ENCODE measurements at places on chromosomes 1 and 21.

DNA sequence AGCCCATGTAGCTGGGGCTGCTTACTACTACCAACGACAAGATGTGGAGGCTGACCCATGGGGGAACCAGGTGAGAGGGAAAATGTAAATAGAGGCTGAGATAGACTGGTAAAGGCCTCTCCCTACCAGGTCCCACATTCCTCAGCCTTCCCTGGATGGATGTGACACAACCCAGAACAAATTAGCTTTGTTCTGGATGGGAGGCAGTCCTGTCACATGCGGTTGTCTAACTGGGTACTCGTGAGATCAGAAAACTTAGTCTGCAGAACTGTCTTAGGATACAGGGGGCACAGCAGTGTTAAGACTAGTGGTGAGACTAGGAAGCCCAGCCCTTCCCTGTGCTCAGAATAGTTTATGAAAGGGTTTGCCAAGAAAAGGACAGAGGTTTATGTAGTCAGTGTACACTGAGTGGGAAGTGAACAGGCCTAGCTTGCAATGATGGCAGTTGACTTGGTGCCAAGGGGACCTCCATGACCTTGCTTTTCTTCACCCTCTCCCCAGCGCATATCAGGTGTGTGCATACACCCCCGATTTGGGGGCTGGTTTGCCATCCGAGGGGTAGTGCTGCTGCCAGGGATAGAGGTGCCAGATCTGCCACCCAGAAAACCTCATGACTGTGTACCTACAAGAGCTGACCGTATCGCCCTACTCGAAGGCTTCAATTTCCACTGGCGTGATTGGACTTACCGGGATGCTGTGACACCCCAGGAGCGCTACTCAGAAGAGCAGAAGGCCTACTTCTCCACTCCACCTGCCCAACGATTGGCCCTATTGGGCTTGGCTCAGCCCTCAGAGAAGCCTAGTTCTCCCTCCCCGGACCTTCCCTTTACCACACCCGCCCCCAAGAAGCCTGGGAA is 8.4 kb downstream of the MMACHC start:
- no peak for DNase-seq

DNA sequence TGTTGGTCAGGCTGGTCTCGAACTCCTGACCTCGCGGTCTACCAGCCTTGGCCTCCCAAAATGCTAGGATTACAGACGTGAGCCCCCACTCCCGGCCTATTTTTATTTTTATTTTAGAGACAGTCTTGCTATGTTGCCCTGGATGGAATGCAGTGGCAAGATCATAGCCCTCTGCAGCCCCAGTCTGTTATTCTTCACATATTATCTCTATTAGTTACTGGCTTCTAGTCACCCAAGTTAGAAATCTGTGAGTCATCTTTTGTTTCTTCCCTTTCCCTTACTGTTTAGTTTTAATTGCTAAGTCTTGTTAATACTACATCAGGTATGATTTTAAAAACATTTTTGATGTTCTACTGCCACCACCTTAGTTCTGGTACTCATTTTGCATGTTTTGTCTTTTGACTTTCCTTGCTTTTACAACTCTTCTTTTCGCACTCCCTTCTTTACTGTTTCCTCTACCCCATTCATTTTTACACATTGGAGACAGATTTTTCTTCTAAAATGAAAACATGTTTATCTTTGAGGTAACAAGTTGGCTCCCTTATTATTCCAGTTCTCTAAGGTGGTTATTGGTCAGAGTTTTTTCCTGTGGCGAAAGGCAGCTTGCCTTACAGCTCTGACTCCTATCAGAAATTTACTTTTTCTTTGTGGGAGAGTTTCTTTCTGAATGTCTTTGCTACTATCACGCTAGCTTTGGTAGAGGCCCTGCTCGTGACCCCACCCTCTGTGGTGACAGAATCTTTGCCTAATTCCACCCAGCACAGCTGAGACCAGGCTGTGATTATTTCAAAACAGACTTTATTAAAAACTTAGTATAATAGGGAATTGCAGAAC is 19.5 kb downstream of the ZMYM4 start:
- no peak for DNase-seq

GRCh38 chr21:42649122-42650032 is 4.0 kb upstream of the PDE9A start:
- DNase-seq, result no peak

- DNase-seq, result no peak
These were observed 35.7 kb downstream of the NEK2 start for GRCh38 chr1:211639475-211640300.

DNA sequence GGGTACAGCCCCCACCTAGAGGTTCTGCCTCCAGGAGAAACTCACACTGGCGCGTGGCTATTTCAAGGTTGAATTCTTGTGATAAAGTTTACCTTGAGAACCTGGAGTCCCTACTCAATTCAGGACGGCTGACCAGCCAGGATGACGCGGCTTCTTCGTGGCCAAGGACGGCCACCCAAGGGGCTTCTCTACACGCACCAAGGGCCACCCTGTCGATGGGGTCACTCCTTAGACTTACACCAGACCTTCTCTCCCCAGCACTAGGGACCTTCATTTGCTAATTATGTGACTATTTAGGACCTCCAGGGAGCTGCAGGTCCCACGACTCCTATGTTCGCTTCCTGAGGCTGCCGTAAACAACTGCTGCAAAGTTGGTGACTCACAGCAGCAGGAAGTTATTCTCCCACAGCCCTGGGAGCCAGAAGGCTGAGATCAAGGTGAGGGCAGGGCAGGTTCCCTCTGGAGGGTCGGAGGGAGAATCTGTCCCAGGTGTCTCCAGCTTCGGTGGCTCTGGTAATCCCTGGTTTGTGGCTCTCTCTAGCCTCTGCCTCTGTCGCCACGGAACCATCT is 135.9 kb downstream of the NPHP4 start:
- DNase-seq, result no peak

DNA sequence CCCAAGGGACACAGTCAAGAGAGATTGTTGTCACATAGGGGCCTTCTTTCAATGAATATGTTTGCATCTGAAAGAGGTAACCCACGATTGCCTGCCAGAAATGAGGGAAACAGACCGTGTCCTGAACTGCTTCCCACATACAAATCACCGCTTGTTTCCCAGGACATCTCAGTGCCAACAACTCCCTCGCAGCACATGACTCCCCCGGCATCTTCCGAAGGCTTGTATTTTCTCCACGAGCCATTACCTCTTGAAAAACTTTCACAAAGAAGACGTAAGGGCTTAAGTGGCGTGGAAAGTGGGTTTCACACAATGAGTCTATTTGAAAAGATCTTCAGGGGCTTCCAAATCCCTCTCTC is 31.6 kb upstream of the PDE9A start:
- no peak for DNase-seq

DNA sequence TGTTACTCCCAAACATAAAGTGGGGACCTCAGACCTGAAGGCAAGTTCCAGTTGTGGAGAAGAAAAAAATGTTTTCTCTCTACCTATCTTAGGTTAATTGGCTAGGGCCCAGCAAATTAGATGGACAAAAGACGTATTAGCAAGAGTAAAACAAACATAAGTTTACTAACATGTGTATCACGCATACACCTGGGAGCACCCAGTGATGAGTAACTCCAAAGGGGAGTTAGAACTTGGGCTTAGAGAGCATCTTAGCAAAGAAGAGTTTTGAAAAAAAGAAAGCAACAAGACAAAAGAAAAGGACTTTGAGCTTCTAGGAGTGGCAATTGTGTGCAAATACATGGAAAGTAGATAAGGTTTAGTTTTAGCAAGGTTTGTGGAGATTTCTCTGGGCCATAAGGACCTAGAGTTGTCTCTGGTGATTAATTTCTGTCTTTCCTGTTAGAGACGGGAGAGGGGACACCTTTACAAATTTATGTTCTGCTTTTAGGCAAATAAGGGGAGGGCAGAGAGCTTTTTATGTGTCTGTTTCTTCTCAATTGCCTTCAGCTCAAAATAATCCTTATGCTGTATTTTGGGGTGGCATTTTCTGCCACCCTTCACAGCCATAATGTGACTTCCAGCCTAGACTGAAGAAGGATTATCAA is 76.7 kb upstream of the PTGFRN start:
- DNase-seq, result no peak

- DNase-seq, result no peak
These were observed 7.3 kb upstream of the SERINC2 start for GRCh38 chr1:31405578-31406245.

- DNase-seq, result no peak
These were observed 168.9 kb upstream of the HOOK1 start for GRCh38 chr1:59645893-59646292.

GRCh38 chr1:64856553-64856952 is 109.8 kb downstream of the JAK1 start:
- no peak for DNase-seq

GRCh38 chr1:43147625-43148327 is 24.3 kb downstream of the EBNA1BP2 start:
- peak; percentile 96 for DNase-seq

DNA sequence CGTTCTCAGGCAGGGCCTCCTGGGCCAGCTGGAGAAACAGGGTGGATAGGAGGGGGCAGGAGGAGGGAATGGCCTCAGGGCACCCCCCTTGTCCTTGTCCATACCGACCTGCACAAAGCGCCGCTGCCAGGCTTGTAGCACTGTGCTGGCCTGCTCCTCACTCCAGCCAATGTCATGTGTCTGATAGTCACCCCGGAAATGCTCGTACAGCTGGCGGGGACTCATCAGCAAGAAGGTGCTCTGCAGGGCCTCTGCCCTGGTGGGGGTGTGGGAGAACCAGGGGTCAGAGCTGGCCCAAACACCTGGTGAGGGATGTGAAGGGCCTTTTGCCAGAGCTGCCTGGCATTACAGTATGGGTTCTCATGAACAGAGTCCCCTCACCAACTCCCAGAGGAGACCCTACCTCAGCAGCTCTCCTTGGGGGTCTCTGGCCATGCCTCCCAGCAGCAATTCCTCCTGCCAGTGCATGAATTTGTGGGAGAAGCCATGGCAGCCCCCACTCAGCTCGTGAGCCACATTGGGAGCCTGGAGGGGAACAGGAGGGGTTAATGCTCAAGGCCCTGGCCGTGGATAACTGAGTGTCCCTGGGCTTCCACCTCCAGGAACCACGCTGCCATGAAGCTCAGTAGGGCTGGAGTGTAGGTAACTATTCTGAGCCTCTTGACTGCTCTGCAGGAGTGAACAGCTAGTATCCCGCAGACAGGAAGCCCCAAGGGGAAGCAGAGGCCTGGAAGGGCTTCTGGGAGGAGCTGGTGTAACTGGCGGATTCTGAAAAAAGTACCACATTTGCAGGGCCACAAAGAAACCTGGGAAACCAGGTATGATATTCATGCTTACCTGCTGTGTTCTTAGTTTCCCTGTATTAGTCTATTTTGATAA is 13.3 kb downstream of the PTCH2 start:
- DNase-seq, result no peak

DNA sequence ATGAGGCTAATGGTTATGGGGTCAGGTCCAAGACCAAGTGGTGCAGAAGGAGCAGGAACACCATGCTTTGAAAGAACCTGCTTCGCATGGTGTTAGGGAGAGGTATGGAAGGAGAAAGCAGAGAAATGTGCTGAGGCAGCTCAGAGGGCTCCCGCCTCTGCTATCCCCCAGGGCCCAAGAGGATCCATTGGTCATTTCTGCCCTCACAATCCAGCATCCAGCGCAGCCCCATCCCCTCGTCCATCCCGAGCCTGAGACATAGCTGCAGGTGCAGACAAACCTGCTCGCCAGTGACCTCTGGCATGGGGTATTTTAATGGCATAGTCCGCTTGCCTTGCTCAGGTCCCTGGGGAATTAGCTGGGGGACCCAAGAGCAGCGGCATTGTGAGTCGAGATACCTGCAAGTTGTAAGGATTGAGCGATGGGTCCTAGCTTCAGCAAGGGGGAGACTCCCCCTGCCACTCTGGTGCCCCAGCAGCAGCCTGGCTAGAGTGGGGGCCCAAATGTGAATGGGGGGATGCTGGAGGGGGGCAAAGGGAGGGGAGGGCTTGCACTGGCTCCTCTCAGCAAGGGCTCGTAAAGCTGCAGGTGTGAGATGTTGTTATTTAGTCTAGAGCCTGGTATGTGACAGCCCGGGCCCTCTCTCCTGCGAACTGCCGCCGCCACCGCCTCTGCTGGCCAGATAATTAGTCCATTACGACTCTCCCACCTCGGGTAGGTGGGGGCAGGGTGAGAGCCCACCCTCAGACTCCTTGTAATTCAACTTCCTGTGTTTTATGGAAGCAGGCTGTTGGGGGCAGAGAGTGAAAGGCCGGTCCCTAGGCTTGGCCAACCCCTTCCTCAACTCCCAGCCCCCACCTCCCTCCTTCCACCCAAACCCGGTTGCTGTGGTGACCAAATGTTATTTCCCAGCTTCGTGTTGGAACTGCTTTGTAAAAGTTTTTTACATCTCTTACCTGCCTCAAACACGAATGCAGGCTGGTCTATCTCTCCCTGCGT is 118.8 kb downstream of the RNF220 start:
- no peak for DNase-seq

GRCh38 chr1:43293896-43294760 is 6.7 kb upstream of the TIE1 start:
- no peak for DNase-seq

- no peak for DNase-seq
These were observed 45.9 kb downstream of the PLXNA2 start for GRCh38 chr1:208198236-208198635.

DNA sequence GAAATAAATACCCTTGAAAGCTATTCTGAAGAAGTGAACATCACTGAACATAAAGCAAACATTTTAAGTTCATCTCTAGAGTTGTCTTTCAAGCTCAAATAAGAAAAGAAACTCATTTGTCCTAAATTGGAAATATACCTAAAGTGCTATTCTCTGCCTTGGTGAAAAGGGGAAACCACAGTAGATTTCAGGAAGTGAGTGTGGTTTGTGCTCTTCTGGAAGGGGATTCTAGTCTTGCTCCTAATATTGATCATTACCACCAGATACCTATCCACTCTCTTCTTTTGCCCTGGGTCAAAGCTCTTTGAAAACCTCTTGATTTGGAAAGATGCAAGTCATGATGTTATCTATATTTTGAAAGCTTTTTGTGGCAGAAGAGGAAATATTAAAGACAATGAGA is 798.1 kb downstream of the ADGRL2 start:
- no peak for DNase-seq

GRCh38 chr1:244325056-244325758 is 126.5 kb downstream of the ADSS2 start:
- no peak for DNase-seq

DNA sequence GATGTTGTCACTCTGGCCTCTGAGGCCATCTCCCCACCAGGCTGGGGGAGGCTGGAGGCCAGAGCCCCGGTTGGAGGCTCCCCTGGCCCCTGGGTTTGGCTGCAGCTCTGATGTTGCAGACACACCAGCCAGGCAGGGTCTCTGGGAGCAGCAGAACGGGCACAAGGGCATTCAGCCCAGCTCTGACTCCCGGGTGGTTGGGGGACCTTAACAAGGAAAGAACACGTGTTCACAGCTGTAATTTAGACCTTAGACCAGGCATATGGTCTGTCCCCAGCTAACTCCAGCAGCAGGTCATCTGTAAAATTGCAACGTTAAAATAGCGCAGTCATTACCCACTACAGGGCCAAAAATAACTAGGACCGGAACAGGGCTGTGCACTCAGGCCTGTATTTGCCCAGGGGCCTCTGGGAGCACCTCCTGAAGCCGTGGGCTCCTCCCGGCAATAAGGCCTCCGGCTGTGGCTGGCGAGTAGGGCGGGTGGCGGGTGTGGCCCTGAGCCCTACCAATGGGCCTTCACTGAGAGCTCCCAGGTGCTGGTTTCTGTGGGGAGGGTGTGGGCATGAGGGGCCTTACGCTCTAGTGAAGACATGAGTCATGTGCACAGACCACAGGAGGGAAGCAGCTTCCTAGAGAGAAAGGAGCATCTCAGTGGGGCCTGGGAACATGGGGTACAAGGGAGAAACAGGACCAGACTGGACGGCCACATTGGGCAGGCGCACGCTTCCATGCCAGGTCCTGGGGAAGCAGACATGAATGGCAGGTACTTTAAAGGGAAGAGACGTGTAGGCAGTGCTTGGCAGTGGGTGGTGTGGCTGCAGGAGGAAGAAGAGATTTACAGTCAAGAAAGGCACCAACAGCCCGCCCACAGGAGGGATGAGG is 6.1 kb downstream of the LDLRAP1 start:
- DNase-seq, result no peak

GRCh38 chr1:200889571-200889970 is 5.1 kb upstream of the INAVA start:
- DNase-seq, result no peak
